Esophagus squamous epithelium (tissue), 5 donors: ENCODE measurements at places on chromosomes 12 and 14.

GRCh38 chr12:41514021-41514777, 326.1 kb downstream of the PDZRN4 start:
- DNase-seq: no peak

GRCh38 chr12:130878193-130879185, 6.6 kb downstream of the RAN start:
- DNase-seq: no peak

- no peak for DNase-seq
Measured at GRCh38 chr14:66369157-66369697, 116.9 kb upstream of the CCDC196 start.

GRCh38 chr14:35818346-35819115, 7.6 kb upstream of the BRMS1L start:
- no peak for DNase-seq

- DNase-seq: no peak
Measured at GRCh38 chr14:81384900-81385299, 15.2 kb downstream of the STON2 start.

DNA sequence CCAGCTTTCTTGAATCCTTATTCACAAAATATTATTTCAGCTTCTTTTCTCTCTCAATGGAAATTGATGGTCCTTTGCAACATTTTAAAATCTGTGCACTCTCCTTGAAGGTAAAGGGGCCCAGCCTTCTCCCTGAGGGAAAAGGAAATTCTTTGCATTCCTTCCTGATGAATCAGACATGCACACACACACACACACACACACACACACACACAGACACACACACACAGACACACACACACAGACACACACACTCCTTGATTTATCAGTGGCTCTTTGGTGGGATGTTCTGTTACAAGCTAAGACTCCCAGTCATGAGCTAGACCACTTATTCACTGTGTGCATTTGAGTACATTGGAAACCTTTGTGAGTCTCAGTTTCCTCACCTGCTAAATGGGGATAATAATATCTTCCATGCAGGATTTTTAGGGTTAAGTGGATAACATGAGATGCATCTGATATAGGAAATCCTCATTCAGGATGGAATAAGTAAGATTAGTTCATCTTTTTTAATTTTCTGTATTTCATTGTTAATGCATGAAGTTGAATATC, 45.1 kb upstream of the HMGA2 start:
- no peak for DNase-seq

DNA sequence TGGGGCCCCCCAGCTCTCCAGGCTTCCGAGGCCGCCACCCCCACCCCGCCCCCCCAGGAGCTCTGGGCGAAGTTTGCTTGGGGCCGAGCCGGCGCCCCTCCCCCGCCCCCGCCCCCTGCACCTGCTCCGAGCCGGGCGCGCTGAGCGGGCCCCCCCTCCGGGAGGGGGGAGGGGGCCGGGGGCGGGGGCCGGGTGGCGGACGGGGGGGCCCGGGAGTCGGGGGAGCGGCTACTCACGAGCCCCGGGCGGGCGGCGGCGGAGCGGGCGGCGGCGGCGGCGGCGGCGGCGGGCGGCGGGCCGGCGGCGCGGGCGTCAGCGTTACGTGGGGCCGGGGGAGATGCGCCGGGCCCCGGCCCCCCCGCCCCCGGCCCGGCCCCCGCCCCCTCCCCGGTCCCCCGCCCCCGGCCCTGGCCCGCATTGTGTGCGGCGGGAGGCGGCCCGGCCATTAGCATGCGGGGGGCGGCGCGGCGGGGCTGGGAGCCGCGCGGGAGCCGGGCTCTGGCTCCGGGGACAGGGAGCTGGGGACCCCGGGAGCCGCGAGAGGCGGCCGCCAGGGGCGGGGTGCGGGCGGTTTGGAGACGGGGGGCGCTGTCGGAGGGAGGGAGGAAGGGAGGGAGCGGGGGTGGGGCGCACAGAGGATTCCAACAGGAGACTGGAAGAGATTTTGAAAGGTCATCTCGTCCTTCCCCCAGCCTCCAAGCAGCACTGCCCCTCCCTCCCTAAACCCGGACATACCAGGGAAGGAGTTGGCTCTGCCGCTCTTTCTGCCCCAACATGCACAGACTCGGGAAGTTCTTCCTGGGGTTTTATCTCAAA, at the start of gene ZNF219:
Gene ZNF219 (minus strand): TSS at position 580 of the 816 bp plus-strand sequence. CDS start 5,064 bp downstream, outside the sequence.
- no peak for DNase-seq

DNA sequence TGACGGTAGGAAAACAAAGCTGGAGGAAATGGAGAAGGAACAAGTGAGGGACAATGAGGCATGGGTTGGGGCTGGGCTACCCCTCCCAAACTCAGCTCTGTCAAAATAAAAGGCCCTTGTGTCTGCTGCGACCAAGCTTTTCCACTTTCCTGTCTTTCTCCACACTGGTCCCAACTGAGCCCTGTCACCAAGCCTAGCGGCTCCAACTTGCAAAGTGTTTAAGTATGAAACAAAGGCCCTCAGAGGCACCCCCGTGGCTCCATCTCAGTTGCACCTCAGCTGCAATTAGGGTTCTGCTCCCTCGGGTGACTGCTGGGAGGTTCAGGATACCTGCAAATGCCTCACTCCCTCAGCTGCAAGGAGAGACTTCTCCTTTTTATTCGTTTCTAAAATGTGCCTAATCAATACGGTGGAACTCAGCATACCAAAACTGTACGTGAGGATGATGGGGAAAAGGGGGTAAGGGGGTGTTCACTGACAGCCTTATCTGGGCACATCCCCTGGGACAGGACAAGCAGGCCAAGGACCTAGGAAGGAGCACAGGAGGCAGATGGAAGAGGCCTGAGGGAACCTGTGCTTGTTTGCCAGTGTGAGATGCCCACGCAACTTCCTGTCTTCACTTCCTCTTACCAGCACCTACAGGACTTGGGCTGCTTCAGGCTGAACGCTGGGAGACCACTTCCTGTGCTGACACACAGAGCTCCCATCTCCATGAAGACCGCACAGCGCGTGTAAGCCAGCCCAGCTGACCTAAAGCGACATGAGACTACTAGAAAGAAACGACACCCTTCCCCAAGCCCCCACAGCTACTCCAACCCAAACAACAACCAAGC, 8.9 kb downstream of the VAMP1 start:
- DNase-seq: peak; percentile 65

DNA sequence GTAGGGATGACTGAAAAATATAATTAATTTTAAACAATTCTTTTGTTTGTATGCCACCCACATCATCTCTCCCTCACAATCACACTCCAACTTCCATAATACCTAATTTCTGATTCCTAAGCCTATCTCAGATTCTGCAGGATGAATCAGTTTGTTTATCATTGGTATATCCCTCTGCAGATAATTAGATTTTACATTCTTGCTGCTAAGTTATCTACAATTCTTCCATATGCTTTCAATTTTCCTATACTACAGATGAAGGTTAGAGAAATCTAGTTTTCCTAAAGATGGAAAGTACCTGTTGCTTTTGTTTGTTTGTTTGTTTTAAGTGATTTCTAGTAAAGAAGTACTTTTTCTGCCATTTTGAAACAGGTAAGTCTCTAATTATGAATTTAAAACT, 105.3 kb downstream of the ANKS1B start:
- DNase-seq: no peak
